ENCODE measurements at places on chromosomes 3 and 15.

- DNase-seq = no peak
These were observed 233.2 kb downstream of the FGF12 start for GRCh38 chr3:192494174-192494573.

GRCh38 chr3:134325706-134326105 is 48.5 kb downstream of the AMOTL2 start:
- DNase-seq = no peak

DNA sequence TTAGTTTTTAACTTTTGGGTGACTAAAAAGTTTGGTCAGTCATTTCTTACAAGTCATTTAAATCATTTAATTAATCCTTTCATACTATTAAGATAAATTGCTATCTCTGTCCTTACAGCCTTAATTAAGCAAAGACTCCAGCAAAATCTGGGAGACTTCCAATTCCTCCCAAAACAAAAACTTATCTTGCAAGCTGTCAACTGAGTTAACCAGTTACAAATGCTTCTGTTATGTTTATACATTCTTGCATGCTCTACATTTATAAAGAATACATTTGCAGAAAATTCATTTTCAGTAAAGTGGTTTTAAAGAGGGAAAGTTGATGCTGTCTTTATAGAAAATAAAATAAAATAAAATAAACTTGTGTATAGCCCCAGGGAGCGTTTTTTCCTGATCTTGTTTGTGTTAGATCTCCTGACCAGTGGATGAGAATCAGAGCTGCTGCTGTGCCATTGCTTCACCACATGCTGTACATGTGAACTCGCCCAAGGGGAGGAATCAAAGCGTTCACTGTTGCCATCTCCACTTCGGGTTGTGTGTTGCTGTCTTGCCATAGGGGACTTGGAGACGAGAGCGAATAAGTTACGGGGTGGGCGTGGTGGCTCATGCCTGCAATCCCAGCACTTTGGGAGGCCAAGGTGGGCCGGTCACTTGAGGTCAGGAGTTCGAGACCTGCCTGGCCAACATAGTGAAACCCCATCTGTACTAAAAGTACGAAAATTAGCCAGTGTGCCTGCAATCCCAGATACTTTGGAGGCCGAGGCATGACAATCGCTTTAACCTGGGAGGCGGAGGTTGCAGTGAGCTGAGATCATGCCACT is 5.5 kb downstream of the CCR4 start:
- DNase-seq = no peak

- DNase-seq = no peak
These were observed 8.3 kb upstream of the LMOD3 start for GRCh38 chr3:69130689-69131088.

DNA sequence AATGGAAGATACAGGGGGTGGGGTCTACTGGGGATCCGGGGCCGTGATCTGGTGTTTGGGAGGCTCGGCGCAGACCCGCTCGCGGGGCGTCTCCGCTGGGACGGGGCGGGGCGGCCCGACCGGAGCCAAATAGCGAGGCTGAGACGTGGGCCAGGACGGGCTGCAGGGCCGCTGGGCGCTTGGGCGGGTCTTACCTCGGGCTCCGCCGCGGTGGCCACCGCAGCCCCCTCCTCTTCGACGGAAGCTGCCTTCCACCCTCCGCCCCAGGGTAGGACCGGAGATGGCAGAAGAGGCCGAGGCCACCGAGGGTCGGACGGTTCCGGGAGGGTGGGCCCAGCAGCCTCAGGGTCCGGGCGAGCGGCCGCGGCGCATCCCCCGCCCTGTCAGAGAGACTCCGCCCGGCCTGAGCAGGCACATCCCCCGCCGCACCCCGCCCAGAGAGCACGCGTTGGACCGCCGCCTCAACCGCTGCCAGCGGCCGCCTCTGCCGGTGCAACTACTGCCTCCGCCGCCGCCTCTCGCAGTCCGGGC is 399 bp downstream of the MYO9A start:
- DNase-seq = peak; percentile 40

DNA sequence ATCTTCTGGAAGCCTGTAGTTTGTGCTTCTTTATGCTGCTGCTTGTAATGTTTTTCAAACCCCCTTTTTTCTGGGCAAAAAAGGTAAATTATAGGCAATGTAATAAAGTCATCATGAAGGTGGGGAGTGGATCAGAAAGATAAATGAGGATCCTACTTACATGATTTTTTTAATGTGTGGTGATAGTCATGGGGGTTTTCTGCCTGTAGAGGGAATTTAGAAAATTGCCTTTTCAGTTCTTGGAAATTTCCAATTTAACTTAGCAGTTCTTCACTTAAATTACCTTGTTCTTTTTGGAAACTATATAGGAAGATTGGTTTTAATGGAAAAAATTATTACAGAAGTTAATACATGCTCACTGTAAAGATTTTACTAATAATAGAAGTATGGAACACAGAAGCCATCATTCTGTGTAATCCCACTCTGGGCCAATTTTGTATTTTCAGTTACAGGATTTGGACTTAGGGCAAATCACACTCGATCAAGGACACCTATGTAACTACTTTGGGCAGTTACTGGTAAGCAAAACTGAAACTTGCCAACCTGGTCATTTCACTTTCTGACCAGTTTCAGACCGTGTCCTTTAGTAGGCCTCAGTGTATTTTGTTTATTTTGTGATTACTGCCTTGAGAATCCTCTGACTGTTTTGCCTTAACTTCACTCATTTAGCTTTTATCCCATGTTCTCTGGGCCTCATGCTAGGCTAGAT is 10.5 kb upstream of the SCAANT1 start:
- no peak for DNase-seq

DNA sequence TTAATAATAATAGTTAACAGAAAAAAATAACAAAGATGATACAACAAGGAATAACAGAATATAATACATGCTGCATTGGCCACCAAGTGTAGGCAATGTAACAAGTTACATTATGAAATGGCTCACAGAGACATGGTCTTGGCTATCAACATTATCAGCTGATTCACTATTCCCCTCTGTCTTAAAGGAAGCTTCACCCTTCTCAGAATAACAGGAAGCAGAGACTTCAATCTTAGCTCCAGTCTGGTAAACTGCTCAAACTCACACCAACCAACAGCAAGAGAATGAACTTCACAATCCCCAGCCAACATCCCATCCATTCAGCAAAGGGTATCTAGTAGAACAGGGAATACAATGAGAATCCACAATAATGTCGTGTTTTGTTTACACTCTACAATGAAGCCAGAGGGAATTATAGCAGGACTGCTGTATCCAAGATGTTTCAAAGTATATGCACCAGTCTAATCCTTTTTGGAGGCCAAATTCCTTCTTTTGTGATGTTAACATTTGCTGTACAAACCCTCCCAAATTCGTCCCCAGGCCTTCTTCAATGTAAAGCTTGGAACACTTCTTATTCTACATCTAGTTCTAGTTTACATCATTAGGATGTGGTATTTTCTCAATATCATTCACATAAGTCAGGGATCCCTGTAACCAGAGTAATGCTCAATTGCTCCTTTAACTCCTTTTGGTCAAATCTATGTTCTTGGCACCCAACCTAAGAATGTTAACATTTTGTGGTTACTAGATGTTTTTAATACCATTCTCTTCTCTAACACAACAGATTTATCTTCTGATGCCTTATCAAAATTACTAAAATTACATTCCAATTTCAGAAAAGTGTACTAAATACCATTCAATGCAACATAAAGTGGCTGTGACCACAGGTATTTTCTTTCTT is 52.4 kb upstream of the CMSS1 start:
- DNase-seq = no peak

GRCh38 chr3:102941786-102942185 is 507.0 kb downstream of the ZPLD1 start:
- no peak for DNase-seq

DNA sequence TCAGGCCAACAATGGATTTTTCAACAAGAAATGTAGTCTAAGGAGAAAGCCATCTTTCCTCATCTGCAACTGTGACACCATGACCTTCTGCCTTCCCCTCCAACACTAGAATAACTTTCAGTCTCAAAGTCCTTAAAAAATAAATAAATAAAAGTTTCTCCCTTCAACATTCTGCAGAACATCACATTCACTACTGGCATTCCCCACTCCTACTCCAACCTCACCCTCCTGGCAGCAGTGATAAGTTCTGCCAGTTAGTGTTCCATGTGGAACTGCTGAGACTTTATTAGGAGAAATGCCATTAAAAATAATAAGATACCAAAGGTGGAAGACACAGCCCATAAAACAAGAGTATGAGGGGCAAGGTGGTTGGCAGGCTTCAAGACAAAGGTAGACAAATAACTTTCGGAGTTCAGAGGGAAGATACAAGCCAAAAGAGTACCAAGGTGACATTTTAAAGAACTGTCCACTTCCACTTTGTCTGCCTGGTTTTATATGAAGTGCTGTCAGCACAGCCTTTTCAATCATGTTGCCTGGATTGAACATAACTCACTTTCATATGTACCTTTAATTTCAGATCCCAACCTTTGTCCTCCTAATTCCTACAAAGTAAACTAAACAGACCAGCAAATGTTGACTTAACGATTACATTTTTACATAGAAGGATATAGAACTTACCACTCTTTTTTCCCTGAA is 37.5 kb upstream of the RSL24D1 start:
- DNase-seq = no peak

DNA sequence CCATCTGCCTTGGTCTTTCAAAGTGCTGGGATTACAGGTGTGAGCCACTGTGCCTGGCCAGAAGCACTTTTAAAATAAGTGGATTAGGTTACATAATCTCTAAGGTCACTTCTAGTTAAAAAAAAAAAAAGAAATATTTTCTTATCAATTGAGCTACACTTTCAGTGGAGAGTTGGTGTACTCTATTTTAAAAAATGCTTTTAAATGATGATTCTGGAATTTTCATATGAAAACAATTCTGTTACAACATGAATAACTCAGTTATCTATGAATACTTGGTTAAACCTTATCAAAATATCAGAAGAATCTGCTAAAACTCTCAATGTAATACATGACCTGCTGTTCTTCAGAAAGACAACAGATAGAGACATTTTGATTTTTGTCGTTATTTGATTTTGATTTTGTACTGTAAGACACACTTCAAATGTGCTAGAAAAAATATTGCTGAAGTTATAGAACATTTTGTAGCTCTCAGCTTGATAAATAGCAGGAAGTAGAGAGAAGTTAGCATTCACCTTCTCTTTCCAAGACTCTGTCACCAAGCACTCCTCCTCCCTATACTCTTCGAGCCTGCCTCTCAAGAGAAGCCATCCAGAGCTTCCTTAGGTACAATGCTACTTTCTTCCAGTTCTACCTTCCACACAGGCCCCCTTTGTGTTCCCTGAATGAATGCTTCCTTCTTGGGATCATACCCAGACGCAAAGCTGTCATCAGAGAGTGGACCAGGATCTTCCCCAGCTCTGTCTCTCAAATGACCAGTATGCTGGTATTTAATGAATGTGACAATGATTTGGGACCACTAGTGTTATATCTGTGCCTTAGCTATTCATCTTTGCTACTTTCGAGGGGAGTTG is 47.2 kb upstream of the SECISBP2L start:
- no peak for DNase-seq

DNA sequence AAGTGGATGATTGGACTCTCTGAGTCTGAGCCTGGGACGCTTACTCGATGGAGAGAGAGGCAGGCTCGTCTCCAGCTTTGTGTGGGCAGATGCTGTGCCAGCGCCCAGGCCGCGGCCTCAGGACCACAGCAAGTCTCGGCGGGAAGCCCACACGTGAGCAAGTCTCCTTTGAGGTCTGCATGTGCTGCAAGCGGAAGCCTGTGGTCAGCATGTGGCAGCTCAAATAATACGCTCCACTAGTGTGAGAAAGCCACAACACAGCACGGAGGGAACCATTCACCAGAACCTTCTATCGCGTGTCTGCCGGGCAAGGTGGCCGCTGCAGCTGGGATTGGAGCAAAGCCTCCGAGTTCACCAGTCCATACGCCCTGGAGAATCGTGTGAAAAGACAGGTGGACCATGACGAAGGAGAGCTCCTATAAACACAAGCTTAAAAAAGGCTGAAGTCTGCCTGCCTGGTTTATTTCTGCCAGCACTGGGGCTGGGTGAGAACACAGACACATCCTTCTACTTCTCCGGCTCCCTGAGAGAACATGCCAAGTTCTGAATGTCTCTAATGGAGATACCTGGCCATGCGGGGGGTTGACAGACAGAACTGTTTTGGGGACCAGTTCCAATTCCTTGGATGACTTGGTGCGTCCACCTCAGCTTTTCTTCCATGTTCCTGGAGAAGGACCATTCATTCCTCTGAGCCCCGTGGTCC is 82.0 kb upstream of the LRIG1 start:
- no peak for DNase-seq

DNA sequence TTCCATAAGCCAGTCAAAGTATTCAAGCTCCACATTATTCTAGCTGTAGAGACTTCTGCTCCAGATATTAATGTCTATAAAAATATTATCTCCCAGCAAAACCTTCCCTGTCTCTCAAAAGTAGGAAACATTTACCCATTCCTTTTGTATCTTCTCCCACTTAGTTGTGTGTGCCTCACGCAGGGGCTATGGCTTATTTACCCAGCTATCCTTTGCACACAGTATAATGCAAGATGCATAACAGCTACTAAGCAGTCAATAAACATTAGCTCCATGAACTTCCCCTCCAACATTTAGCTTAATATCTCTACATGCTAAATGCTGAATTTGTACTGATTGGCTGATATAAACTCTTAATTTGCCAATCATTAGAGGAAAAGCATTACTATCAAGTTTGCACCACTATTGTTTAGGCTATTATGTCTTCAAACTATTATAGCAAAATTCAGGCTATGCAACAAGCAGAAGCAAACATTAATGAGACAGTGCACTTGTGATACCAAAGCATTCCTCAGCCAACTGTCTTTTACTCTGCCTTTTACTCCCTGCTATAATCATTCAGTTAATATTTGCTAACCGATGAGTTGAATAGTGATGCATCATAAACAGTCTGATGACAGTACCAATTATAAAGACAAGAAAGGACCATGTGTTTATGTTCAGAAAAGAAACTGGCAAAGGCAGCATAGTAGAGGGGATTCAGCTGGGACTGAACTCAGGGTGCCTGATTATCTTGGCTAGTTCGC is 81.2 kb downstream of the PLCH1 start:
- no peak for DNase-seq

GRCh38 chr15:77406846-77407245 is 13.1 kb downstream of the PEAK1 start:
- no peak for DNase-seq

GRCh38 chr3:117871934-117872333 is 1162.4 kb downstream of the TUSC7 start:
- no peak for DNase-seq

DNA sequence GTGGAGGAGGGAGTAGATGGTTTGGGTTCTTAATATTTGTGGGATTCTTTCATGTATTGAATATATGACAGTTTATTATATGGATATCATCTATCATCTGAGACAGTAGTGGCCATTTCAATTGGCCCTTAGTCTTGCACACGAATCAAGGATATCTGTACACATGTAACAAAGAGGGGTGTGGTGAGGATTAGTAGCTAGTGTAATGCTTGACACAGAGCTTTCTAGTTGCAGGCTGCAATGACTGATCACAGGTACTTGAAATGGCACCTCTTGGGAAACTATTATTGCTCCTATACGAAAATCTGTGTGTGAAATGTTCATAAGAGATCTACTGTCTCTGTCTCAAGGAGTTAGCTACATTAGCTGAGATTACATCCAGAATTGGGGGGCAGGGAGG is 12.8 kb downstream of the TM4SF1 start:
- DNase-seq = no peak
